ENCODE measurements at places on chromosomes 13 and 19.

DNA sequence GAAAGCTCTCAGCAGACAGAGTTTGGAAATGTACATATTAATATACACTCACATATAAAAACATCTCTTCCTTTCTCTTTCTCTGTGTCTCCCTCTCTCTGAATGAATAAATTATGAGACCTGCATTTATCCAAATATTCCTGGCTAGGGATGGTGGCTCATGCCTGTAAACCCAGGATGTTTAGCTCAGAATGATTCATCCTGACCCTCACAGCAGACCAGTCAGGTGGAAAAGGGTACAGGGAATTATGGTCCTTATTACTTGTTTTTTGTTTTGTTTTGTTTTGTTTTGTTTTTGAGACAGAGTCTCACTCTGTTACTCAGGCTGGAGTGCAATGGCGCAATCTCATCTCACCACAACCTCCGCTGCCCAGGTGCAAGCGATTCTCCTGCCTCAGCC lies 71.1 kb downstream of the ZNF429 start:
- H3K4me1 ChIP-seq, result no peaks in the 10 kb centered on the region
- no peak for DNase-seq
- no peaks in the 10 kb centered on the region for H3K27me3 ChIP-seq

DNA sequence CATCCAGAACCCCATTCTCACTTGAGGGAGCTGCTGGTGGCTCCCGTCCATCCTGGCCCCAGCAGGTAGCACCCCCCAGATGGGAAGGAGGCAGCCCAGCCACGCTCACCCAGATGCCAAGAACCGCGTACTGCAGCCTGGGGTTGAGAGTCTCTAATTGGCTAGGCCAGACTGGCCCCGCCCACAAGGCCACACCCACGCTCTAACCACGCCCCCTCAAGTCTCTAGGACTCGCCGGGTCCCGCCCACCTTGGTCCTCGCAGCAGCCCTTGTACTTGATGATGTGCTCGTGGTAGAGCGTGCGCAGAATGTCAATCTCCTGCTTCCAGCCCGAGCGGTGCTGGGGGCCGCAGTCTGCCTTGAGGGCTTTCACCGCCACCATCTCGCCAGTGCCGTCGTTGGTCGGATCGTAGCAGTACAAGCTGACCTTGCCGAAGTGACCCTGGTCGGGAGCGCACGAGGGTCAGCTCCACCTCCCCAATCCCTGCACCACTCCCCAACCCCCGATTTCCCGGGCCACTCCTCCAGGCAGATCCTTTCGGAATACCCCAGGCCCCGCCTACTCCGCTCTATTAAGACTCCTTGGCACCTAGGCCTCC lies 14.5 kb upstream of the ICAM3 start:
- H3K27me3 ChIP-seq, result no peaks in the 10 kb centered on the region
- H3K27ac ChIP-seq, result no peak overlapping the region
- H3K36me3 ChIP-seq, result peaks cover 51% of the 10 kb centered on the region
- no peak for DNase-seq
- H3K4me3 ChIP-seq, result no peak overlapping the region
- no peaks in the 10 kb centered on the region for H3K4me1 ChIP-seq

DNA sequence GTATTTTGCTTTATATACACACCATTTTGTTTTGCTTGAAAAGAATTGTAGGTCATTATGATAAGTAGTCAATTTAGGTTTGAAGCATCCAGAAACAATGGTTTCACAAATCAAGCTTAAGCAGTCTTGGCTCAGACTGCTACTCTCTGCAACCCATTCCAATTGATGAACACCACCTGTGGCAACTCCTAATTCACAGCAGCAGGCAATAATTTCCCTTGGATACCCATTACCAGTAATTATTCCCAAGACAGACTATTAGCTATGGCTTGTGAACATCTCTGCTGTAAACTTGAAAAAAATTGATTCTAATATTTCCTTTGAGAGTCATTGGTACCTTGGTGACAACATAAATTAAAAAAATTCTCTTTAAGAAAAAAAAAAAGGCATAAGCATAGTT lies 299.3 kb upstream of the SLITRK6 start:
- no peak overlapping the region for H3K27ac ChIP-seq
- H3K4me1 ChIP-seq, result no peaks in the 10 kb centered on the region
- DNase-seq, result no peak
- H3K27me3 ChIP-seq, result no peaks in the 10 kb centered on the region
- H3K4me3 ChIP-seq, result no peak overlapping the region

DNA sequence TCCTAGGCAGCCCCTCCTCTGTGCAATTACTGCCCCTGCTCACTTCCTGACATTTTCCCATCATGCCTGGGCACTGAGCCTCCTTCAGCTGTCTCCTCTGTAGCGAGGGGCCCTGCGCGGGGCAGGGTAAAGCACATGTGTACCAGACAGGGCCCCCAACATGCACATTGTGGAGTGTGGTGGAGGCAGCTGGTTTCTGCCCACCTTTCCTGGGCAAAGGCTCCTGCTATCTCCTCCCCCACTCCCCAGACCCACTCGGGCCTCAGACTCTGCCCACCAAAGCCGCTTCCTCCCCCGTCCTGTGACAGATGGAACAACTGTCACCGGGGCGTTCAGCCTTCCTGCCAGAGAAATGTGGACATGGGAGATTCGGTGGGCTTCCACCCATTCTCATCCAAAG lies 2.9 kb upstream of the KPTN start:
- H3K4me1 ChIP-seq, result peaks cover 12% of the 10 kb centered on the region
- peaks cover 47% of the 10 kb centered on the region for H3K36me3 ChIP-seq
- H3K27ac ChIP-seq, result no peak overlapping the region

DNA sequence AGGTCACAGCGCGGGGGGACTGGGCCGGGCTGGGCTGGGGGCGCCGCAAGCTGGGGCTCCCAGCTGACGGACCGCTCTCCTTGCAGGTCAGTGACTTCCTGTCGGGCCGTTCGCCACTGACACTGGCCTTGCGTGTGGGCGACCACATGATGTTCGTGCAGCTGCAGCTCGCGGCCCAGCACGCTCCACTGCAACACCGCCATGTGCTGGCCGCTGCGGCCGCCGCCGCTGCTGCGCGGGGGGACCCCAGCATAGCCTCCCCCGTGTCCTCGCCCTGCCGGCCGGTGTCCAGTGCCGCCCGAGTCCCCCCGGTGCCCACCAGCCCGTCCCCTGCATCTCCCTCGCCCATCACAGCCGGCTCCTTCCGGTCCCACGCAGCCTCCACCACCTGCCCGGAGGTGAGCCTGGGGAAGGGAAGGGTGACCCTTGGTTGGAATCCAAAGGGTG lies 5.7 kb downstream of the MIDN start:
- peak overlapping the region; percentile 86 for H3K27ac ChIP-seq
- peaks cover 14% of the 10 kb centered on the region for H3K4me1 ChIP-seq
- H3K4me3 ChIP-seq, result no peak overlapping the region
- H3K27me3 ChIP-seq, result no peaks in the 10 kb centered on the region
